ENCODE measurements at places on chromosomes 1 and 21.

DNA sequence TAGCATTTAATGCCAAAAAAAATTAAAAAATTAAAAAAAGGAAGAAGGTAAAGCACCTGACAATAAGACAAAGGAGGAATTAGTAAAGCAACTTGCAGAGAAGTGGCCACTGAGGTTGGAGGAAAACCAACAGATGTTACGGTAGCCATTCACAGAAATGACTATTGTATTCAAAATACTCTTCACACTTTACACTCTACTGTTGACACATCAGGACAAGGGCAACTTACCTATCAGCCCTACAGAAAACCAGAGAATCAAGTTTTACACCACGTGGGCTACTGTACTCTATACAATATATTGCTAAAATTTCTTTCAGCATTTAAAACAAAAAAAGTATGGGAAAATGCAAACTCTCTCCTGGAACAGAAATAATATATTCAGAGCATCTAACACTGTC, 70.0 kb downstream of the EIF4G3 start:
- DNase-seq, result no peak

DNA sequence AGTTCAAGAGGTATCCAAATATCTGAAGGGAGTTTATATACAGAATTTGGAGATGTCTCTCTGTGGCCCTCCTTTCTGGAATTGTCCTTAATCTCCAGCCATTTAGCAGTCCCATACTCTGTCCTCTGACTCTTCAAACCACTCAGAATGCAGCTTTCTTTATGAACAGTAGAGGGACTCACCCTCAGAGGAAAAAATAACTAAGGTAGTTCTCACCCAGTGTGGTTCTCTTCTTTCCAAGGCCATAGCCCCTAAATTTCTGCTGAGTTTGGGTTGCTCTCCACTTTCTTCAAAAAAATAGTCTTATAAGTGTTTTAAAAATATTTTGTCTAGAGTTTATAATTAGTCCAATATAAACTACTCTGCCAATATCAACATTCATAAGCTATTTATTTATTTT, 369.7 kb downstream of the MATN1 start:
- DNase-seq, result no peak

DNA sequence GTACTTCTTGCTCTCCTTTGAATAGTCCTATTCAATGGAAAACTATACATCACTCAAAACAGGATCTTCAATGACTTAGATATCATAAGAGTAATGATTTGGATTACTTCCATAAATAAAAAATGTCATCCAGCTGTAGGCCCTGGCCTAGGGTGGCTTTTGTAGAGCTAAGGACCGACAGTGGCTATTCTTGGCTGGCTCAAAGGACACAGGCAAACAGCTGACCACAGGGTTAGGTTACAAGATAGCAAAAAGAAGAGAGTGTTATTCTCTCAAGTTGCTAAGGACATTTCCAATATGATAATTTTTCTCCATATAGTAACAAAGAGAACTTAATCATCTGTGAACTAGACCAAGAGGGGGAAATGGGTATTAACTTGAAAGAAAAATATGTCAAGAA, 495.1 kb downstream of the PLPP3 start:
- DNase-seq, result no peak

- DNase-seq, result no peak
These were observed 83.5 kb downstream of the URB2 start for GRCh38 chr1:229709500-229710013.

DNA sequence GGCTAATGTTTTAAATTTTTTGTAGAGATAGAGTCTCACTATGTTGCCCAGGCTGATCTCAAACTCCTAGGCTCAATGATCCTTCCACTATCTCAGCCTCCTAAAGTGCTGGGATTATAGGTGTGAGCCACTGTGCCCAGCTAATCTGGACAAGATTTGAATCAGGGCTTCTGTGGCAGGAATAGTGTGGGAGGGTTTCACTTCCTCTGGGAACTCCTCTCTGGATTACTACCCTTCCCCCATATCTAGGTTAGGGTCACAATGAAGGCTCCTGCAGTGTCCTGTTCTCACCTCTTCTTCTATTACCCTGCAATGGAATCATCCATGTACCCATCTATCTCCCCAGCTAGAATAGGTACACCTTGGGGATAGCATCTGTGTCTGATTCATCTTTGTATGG, 133.6 kb upstream of the RAB4A start:
- DNase-seq, result no peak

- DNase-seq, result no peak
These were observed 19.9 kb upstream of the WDR26 start for GRCh38 chr1:224454402-224455055.

GRCh38 chr1:32028746-32029145, 15.1 kb downstream of the KHDRBS1 start:
- DNase-seq, result no peak

- DNase-seq, result no peak
These were observed 5.6 kb upstream of the PLCH2 start for GRCh38 chr1:2470290-2471158.

GRCh38 chr1:229378586-229379367, 35.9 kb upstream of the CCSAP start:
- no peak for DNase-seq

- DNase-seq, result no peak
These were observed 359.2 kb downstream of the RRAGC start for GRCh38 chr1:38500352-38500751.

DNA sequence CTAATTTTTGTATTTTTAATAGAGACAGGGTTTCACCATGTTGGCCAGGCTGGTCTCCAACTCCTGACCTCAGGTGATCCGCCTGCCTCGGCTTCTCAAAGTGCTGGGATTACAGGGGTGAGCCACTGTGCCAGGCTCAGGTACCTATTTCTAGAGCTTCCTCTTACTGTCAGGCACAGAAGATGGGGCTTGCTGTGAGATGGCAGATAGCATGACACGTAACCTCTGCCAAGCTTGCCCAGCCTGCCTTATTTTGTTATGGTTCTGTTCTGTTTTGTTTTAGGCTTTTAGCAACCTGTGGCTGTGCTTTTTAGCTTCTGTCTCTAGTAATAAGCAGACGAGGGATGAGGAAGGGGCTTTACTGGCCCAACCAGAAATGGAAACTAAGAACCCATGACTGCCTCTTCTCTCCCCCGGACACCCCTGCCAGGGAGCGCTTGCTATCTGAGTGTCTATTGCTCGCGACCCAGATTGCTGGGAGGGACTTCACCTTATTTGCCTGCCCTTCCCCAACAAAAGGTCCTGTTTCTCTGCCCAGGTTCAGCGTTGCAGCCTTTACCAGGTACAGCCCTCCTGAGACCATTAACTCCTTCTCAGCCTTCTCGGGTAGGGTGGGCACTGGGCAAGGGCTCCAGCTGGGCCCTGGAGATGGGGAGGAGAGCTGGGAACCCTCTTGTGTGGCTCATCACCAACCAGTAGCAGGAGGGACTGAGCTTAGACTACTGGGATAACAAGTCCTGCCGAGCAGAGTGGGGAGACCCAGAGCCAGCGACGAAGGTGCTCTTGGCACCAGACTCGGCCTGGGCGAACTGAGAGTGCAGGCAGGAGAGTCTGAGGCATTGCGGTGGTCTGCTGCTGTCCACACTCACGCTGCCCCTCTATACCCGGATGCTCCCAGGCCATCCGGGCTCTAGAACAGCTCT, 13.5 kb upstream of the LGR6 start:
- DNase-seq, result no peak

- DNase-seq, result no peak
These were observed 5.7 kb downstream of the TMEM50A start for GRCh38 chr1:25343872-25344271.

DNA sequence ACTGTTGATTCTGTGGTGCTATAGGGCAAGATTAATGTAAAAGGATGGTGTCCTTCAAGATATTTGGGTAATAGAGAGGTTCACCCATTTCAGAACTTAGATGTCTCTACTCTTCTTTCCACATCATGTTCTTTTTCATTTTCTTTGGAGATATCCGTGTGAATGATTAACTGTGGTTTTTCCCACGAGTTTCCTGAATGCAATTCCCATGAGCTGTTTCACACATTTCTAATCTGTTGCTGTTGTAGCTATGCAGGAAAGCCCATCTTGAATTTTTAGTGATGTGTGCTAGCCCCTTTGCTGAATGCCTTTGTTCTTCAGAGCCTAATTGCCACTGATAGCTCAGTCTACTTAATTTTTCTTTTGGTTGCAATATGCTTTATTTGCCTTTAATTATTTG, 27.6 kb downstream of the SNX27 start:
- no peak for DNase-seq

DNA sequence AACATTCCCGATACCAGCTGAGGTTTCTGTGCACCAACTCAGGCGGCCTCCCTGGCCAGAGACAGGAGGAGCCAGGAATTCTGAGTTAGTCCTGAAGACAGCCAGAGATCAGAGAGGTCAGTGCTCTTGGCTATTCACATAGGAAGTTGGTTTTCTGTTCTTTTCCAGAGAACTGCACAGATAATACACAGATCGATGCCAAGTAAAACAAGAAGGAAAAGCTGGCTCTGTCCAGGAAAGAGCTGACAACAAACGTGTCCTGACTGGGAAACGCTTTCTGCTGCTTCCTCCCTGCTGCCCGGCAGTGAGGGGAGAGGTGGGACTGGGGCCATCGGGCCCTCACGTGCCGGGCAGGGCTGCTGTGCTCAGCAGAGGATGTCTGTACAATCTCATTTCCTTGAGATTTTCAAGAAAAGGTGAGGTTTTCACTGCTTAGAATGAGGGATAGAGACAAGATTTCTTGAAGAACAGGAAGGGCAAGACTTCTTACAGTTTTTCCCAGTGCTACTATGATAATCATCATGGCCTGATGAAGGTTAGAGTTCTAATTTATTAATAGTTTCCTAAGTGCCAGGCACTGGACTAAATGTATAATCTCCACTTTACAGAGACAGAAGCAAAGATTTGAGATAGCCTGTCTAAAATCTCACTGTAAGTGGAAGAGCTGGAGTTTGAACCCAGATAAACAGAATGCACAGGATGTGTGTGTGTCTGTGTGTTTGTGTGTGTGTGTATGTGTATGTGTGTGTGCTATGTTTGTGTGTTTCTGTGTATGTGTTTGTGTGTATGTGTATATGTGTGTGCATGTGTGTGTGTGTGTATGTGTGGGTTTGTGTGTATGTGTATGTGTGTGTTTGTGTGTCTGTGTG, 211.0 kb upstream of the RAB4A start:
- DNase-seq, result no peak

DNA sequence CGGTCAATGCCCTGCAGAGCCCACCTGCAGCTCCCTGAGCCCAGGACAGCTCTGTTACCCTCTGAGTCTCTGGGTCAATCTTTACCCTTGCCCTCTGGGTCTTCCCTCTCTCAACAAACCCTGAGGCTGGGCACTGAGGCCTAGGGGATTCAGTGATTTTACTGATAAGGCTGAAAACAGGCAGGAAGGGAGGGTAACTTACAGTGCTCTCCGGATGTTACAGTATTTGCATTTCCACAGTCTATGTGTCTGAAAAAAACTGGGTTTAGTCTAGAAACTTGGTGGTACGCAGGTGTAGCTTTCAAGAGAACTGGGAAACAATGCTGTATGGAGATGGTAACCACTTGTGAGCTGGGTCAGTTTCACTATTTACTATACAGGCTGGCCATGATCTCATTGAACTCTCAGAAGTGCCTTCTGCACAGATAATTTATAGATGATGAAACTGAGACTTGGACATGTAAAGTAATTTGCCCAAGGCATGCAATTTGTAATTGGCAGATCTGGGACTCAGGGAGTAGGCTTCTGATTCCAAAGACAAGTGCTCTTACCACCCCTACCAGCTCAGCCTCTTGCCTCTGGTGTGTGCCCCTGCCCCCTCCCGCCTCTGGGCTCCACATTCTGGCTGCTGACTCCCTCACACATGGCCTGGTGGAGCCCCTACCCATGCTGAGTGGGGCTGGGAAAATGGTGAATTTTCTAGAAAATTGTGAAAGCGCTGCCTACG, 48.8 kb downstream of the TENT5C start:
- DNase-seq, result no peak

DNA sequence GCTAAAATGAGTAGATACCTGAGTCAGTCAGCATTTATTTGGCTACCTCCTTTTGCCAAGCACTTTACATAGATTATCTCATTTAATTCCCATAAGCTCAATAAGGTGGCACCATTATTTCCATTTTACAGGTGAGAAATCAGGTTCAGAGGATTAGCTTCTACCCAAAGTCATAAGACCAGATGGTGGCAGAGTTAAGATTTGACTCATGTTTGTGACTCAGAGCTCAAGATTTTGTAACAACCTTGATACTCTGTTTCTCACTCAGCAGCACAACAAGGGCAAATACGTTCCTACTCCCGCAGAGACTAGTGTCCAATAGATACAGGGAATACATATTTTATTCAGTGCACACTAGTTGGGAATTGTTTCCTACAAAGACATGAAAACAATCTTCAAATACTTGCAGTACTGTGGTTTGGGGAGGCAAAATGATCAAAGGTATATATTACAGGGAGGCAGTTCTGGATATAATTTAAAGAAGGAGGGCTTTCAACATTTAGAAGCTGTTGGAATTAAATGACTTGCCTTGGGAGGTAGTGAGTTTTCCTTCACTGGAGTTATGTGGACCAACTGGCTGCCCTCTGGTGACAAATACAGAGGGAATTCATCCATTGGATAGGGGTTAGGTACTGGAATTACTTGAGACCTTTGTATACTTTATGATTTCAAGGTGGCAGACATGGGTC, 3.6 kb downstream of the LEPR start:
- DNase-seq, result no peak
